ENCODE measurements at places on chromosomes 13 and 19. TPM values are rescaled to one million over a fixed set of nuclear protein-coding genes. Genes with fewer than 3 reads are reported as not detected.

DNA sequence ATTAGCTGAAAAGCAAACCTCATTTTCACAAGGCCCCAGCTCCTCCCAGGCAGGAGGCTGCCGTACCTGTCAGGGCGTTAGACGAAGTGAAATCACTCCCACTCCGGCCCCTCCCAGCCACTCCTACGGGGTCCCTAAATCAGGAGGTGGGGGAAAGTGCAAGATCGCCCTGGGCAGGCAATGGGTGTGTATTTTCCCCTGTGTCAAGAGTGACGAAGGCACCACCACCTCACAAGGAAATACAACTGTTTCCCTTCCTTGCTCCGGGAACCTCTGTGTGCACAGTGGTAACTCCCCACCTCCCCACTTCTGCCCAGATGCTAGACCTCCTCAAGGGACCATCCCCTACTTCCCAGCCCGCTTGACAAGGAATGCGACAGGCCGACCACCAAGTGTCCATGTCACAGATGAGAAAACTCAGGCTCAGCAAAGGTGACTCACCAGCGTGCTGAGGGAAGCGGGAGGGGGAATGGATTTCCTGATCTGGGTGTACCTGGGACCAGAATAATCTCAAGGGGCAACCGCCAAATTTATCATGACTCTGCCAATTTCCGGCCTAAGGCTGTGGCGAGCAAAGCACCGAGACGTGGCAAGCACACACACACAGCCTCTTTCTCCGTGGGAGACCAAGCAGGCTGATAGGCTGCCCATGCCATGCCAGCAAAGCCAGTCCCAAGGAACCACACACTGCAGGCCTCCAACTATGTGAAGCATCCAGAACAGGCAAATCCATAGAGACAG is 7.3 kb downstream of the PPP6R1 start:
- peaks cover 7% of the 10 kb centered on the region for H3K36me3 ChIP-seq
- H3K4me3 ChIP-seq = no peak overlapping the region
- no peaks in the 10 kb centered on the region for H3K27me3 ChIP-seq
- H3K27ac ChIP-seq = no peak overlapping the region
- no peak for DNase-seq
- H3K4me1 ChIP-seq = peaks cover 8% of the 10 kb centered on the region

DNA sequence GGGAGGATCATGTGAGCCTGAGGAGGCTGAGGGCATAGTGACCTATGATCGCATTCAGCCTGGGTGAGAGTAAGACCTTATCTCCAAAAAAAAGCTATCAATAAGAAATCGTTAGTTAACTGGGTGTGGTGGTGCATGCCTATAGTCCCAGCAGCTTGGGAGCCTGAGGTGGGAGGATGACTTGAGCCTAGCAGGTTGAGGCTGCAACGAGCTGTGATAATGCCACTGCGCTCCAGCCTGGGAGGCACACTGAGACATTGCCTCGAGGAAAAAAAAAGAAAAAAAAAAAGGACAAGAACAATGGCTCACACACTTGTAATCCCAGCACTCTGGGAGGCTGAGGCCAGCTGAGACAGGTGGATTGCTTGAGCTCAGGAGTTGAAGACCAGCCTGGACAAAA is 16.2 kb downstream of the PSPC1 start:
- peaks cover 62% of the 10 kb centered on the region for H3K36me3 ChIP-seq
- H3K27me3 ChIP-seq = no peaks in the 10 kb centered on the region
- no peak overlapping the region for H3K4me3 ChIP-seq
- no peaks in the 10 kb centered on the region for H3K4me1 ChIP-seq
- no peak for DNase-seq

- no peak for DNase-seq
- 0 out of 2 replicates have a peak, but pooled peaks cover 2% of the 10 kb centered on the region for H3K4me1 ChIP-seq
- no peak overlapping the region for H3K27ac ChIP-seq
- H3K27me3 ChIP-seq = no peaks in the 10 kb centered on the region
- no peak overlapping the region for H3K4me3 ChIP-seq
- no peaks in the 10 kb centered on the region for H3K36me3 ChIP-seq
These were observed 22.7 kb downstream of the ELL start for GRCh38 chr19:18499055-18499775.

GRCh38 chr19:1241417-1242095 is at the start of gene ATP5F1D:
TSS of gene ATP5F1D (plus strand) at chr19:1241751. CDS start at chr19:1241851, 100 bp downstream.
- H3K4me3 ChIP-seq = peak within 1 kb of the TSS; percentile 85
- no peaks in the 10 kb centered on the region for H3K27me3 ChIP-seq
- peaks cover 2% of the 10 kb centered on the region for H3K36me3 ChIP-seq
- no peaks in the 10 kb centered on the region for H3K4me1 ChIP-seq
- H3K27ac ChIP-seq = no peak within 1 kb of the TSS

DNA sequence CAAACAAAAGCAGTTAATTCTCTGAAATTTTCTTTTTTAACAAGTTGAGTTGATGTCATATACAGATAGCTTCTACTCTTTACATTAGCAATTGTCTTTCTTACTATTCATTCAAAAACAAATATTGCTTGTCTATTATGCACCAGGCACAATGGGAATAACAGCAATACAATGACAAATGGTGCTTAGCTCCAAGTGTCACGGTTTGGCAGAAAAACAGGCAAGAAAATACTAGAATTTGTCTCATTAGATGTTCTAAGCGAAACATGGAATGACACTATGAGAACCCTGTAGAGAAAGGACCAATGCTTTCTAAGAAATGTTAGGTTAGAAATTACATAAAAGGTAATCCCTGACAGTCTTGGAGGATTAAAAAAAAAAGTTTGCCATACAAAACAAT is 187.6 kb downstream of the PCDH9 start:
- DNase-seq = no peak
- H3K27me3 ChIP-seq = no peaks in the 10 kb centered on the region

Gene LNX2
- total RNA-seq = 11.6 TPM

DNA sequence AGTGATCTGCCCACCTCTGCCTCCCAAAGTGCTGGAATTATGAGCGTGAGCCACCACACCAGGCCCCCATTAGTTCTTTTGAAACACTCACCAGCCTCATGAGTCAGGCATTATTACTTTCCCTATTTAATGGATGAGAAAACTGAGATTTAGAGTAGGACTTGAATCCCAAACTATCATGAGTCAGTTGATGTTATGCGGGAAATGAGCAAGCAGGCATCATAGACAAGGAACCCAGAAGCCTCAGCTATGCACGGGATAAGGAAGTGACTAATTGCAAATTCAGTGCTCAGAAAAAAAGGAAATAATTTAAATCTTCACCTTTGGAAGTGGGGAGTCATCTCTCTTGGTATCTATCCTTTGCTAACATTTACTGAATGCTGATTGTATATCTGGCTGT is 217.5 kb downstream of the ABCC4 start:
- H3K4me3 ChIP-seq = no peak overlapping the region
- no peaks in the 10 kb centered on the region for H3K27me3 ChIP-seq
- no peaks in the 10 kb centered on the region for H3K4me1 ChIP-seq
- no peak overlapping the region for H3K27ac ChIP-seq

GRCh38 chr19:35195830-35196229 is 32.7 kb downstream of the FAM187B start:
- H3K27me3 ChIP-seq = no peaks in the 10 kb centered on the region
- no peak for DNase-seq
- no peak overlapping the region for H3K27ac ChIP-seq

DNA sequence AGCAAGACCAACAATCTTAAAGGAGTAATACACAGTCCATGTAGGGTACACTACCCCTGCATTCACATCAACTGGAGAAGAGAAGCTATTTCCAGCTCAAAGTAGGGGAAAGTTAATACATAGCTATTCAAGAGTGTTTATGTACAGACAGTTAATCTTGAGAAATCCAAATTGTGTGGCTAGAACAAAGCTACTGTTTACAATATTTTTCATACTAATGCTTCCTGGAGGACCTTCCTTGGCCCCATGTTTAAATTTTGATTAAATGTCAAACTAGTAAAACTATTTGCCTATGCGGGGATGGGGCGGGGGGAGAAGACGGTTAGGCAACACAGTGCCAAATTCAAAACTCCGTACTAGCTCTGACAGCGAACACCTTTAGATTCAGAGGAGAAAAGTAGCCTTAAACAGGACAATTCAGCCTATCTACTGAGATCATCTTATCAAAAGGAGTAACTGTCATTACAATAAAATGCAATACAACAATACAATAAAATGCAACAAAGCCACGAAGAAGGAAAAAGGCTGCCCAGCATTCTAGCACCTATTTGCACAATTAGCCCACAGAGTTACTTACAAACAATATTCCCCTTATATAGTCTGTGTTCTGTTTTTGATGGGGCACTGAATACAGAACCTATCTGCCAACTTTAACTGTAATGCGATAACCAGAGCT is 29.1 kb downstream of the BRD4 start:
- H3K27ac ChIP-seq = no peak overlapping the region
- DNase-seq = no peak
- H3K27me3 ChIP-seq = no peaks in the 10 kb centered on the region
- no peak overlapping the region for H3K4me3 ChIP-seq
- H3K36me3 ChIP-seq = peaks cover 16% of the 10 kb centered on the region

GRCh38 chr19:50599427-50599826 is 31.2 kb upstream of the LRRC4B start:
- H3K36me3 ChIP-seq = no peaks in the 10 kb centered on the region
- H3K27me3 ChIP-seq = no peaks in the 10 kb centered on the region
- no peaks in the 10 kb centered on the region for H3K4me1 ChIP-seq
- H3K27ac ChIP-seq = no peak overlapping the region
- no peak for DNase-seq
- no peak overlapping the region for H3K4me3 ChIP-seq

DNA sequence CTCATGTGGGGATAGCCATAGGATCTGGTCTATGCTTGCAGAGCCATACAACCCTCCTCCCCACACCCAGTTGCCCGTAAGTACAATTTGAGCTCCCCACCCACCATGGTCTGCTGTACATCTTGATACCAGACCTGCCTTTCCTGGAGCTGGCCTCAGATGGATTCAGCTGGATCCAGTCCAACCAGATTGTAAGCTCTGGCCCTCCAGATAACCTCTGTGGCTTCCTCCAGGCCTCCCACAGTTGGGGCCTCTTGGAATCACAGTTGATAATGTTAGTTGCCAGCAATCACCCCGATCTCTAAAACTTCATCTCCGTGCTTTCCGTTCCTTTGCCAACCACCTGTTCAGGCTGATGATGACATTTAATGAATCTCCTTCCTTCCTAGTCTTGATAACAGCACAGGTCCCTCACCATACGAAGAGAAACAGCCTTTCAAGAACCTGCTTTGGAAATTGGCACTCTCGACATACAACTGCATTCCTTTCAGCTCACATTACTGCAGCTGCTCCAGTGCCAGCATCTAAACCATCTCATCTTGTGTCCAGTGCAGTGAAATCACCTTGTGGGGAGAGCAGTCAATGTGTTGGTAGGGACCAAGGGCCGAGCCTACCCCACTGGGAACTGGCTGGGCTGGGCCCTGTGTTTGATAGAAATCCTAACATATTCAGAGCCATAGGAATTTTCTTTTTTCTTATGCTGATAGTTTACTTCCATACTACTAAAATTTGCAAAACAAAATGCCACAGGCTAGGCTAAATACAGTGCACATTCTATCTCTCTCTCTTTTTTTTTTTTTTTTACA is 15.1 kb upstream of the FOXO1 start:
- peaks cover 11% of the 10 kb centered on the region for H3K4me1 ChIP-seq
- peak; percentile 39 for DNase-seq
- H3K36me3 ChIP-seq = no peaks in the 10 kb centered on the region
- peak overlapping the region; percentile 68 for H3K4me3 ChIP-seq

Gene C19orf81
- 11.0 TPM for total RNA-seq

Gene UNC13A
- 21.6 TPM for total RNA-seq

DNA sequence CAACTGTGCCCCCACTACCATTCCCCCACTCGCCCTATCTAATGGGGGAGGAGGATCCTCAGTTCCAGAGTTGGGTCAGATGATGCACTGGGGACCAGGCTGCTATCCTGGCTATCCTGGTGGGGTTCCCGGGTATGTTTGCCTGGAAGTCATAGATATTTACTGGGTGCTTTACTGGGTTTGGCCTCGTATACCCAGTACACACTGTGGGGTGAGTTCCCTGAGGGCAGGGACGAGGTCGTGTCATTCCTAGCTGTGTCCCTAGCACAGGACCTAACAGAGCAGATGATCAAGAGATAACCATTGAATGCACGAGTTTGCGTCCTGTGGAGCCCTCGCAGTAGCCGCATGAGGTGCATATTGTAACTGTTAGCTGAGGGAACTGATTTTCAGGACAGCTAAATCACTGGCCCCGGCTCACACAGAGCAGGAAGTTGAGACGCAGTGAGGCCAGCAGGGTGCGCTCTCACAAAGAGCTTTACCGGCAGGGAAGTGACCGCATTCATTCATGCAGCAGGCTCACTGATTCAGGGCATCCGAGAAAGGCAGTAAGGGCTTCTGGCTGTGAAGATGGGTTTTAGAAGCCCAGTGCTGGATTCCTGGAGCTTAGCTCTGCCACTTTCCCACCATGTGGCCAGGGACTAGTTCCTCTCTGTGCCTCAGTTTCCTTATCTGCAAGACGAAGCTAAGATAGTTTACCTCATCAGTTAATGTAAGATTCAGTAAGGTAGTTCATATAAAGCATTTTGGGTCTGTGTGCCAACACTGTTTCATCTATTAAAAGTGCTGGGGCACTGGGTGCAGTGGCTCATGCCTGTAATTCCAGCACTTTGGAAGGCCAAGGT is 6.0 kb downstream of the RUVBL2 start:
- no peak overlapping the region for H3K27ac ChIP-seq
- no peaks in the 10 kb centered on the region for H3K27me3 ChIP-seq
- DNase-seq = peak; percentile 90
- no peaks in the 10 kb centered on the region for H3K4me1 ChIP-seq
- H3K36me3 ChIP-seq = peaks cover 30% of the 10 kb centered on the region

GRCh38 chr13:42073683-42074082 is 25.2 kb downstream of the DGKH start:
- no peaks in the 10 kb centered on the region for H3K36me3 ChIP-seq
- no peak overlapping the region for H3K4me3 ChIP-seq
- H3K27ac ChIP-seq = no peak overlapping the region
- no peaks in the 10 kb centered on the region for H3K4me1 ChIP-seq

- DNase-seq = peak; percentile 24
- no peak overlapping the region for H3K4me3 ChIP-seq
- peaks cover 5% of the 10 kb centered on the region for H3K36me3 ChIP-seq
- H3K27me3 ChIP-seq = no peaks in the 10 kb centered on the region
- no peaks in the 10 kb centered on the region for H3K4me1 ChIP-seq
- no peak overlapping the region for H3K27ac ChIP-seq
These were observed 39.1 kb upstream of the TFDP1 start for GRCh38 chr13:113545455-113545930.

Gene NLRP4
- total RNA-seq = not detected

Gene TMEM272
- not detected for total RNA-seq

Gene CYP2A7
- total RNA-seq = not detected
